ENCODE measurements at places on chromosomes 5 and 9.

DNA sequence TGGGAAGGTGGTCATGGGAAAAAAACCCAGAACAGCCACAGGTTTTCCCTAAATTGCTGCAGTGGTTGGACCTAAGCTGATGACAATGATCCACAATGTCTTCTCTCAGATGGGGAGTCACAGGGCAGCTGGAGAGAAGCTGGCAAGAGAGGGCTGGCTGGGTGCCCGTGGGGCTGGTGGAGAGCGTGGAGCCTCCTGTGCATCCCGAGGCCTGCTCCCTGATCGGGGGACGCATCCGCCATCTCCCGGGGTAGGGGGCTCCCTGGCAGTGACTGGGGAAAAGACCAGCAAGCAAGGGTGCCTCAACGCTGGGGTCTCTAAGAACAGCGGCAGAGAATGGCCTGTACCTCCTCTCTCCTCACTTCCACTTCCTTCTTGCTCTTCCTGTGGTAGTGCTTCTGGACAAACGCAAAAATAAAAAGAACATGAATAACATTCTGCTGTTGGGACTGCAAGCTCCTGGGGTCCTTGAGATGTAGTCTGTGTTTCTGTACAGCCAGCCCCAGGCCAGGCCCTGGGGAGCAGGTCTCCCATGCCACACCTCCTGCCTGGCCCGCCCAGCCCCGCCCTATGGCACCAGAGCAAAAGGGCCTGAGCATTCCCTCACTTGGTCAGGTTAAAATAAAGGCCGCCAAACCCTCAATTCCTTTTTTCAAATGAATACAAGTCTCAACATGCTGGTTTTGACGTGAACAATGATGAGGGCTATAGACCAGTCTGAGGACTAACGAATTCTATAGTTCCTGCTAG, 7.0 kb upstream of the MRNIP start:
- H3K4me1 ChIP-seq: no peaks in the 10 kb centered on the region
- DNase-seq: no peak
- H3K27me3 ChIP-seq: no peaks in the 10 kb centered on the region
- H3K4me3 ChIP-seq: no peak overlapping the region

- peaks cover 15% of the 10 kb centered on the region for H3K4me1 ChIP-seq
- H3K27ac ChIP-seq: no peak overlapping the region
- no peaks in the 10 kb centered on the region for H3K36me3 ChIP-seq
- H3K27me3 ChIP-seq: no peaks in the 10 kb centered on the region
- DNase-seq: no peak
These were observed 26.3 kb upstream of the FAT2 start for GRCh38 chr5:151617383-151617840.

DNA sequence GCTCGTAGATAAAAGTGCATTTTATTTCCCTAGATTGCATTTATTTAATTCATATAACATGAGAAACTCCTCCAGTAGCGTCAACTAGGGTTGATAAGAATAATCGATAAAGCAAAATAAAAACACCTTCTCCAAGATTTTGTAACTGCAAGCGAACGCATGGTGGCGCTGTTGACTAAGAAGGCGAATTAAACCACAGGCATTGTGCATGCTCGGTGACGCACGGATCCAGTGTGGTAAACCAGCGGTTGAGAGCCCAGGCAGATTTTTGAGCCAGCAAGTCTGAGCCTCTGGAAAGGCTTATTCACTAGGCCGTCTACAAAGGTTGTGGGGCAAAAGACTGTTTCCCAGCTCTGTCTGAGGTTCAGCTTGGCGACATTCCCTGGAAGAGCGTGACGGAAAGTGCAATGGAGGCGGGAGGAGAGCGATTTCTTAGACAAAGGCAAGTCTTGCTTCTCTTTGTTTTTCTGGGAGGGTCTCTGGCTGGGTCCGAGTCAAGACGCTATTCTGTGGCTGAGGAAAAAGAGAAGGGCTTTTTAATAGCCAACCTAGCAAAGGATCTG, at the start of gene PCDHB3:
Gene PCDHB3, plus strand, starts transcription at position 231 of the 563 bp plus-strand sequence. Its CDS starts 177 bp downstream, at position 408.
- DNase-seq: peak; percentile 45
- H3K27ac ChIP-seq: no peak within 1 kb of the TSS
- H3K27me3 ChIP-seq: no peaks in the 10 kb centered on the region
- no peaks in the 10 kb centered on the region for H3K36me3 ChIP-seq
- no peaks in the 10 kb centered on the region for H3K4me1 ChIP-seq

- H3K4me3 ChIP-seq: no peak overlapping the region
- H3K4me1 ChIP-seq: peaks cover 96% of the 10 kb centered on the region
- H3K27ac ChIP-seq: peak overlapping the region; percentile 98
- H3K36me3 ChIP-seq: no peaks in the 10 kb centered on the region
- no peak for DNase-seq
These were observed 54.8 kb downstream of the SLC22A5 start for GRCh38 chr5:132424167-132424880.

DNA sequence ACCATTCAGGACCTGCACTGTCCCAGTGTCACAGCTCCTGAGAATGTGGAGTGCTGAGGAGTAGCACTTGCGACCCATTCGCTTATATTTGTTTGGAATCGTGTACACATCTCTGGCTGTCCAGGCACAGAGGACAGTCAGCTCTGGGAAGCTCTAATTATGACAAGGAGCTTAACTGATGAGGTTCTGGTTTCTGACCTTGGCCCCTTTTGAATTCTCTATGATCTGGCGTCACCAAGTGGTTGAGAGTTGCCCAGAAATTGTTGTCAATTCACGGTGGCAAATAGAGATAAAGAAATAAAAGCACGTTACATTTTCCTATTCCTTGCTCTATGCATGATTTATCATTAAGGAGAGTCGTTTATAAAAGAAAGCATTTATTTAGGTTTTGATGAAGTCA, 34.9 kb upstream of the LECT2 start:
- no peak overlapping the region for H3K27ac ChIP-seq
- no peaks in the 10 kb centered on the region for H3K36me3 ChIP-seq
- H3K4me1 ChIP-seq: peaks cover 19% of the 10 kb centered on the region
- no peaks in the 10 kb centered on the region for H3K27me3 ChIP-seq
- no peak overlapping the region for H3K4me3 ChIP-seq
- DNase-seq: no peak

- H3K36me3 ChIP-seq: no peaks in the 10 kb centered on the region
- H3K4me3 ChIP-seq: no peak overlapping the region
- H3K27ac ChIP-seq: no peak overlapping the region
- H3K27me3 ChIP-seq: no peaks in the 10 kb centered on the region
- H3K4me1 ChIP-seq: no peaks in the 10 kb centered on the region
These were observed 84.9 kb downstream of the ZNF608 start for GRCh38 chr5:124661317-124662141.

DNA sequence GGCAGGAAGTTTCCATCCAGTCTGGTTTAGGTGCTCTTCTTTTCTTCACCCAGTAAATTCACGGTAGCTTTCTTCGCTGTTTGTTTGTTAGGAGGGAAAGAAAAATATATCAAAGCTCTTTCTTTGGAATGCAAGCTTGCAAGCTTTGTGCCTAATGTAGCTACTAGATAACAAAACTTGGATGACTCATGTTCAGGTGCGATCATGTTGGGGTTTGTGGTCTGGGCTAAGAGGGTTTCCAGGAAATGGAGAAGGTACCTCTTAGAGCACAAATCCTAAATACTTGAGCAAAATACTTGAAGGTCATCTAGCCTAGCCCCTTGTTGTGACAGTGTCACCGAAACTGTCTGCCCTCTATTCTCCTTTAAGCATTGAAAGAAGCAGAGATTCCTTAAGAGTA, 17.7 kb downstream of the SRP19 start:
- no peaks in the 10 kb centered on the region for H3K27me3 ChIP-seq
- peak; percentile 94 for DNase-seq
- H3K27ac ChIP-seq: peak overlapping the region; percentile 87
- peaks cover 9% of the 10 kb centered on the region for H3K36me3 ChIP-seq
- H3K4me3 ChIP-seq: peak overlapping the region; percentile 21
- H3K4me1 ChIP-seq: peaks cover 44% of the 10 kb centered on the region

DNA sequence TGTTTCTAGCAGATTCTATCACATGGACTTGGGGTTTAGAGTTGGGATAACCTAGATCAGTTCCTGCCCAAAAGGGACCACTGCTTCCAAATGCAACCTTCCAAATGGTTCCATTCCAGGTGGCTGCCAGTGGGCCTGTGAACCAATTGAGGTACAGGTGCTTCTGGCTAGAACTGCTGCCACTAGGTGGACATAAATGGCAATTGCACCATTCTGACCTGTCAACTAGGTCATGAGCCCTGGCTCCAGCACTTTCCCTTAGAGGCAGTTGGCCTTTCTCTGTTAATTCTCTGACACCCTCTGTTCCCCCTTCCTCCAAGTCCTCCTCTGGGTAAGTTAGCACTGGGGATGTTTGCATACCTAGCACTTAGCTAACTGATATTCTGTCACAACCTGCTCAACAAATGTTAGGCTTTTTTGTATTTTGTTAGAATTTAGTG, 16.6 kb upstream of the HEMGN start:
- peak; percentile 88 for DNase-seq
- no peaks in the 10 kb centered on the region for H3K27me3 ChIP-seq
- H3K27ac ChIP-seq: no peak overlapping the region
- no peak overlapping the region for H3K4me3 ChIP-seq
- no peaks in the 10 kb centered on the region for H3K36me3 ChIP-seq

DNA sequence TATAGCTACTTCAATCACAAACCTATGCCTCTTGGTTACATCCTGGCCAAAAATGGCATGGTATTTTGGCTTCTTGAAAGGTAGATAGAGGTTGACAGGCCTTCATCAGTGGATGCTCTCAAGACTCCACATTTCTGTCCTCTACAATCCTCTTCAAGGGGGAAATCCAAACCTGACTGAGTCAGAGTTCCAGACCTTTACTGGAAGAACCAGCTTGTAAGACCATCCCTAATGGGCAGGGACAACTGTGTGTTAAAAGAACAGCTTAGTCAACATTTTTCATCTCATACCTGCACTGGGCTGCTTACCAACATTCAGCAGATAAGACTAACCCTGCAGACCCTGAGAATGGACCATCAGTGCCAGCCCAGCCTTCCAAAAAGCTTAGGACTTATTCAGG, 155.7 kb downstream of the CDK5RAP2 start:
- H3K27ac ChIP-seq: no peak overlapping the region
- DNase-seq: no peak
- H3K36me3 ChIP-seq: peaks cover 7% of the 10 kb centered on the region

- DNase-seq: no peak
- H3K36me3 ChIP-seq: no peaks in the 10 kb centered on the region
- no peak overlapping the region for H3K4me3 ChIP-seq
- no peaks in the 10 kb centered on the region for H3K4me1 ChIP-seq
These were observed 79.0 kb downstream of the ZNF462 start for GRCh38 chr9:106941916-106942315.

DNA sequence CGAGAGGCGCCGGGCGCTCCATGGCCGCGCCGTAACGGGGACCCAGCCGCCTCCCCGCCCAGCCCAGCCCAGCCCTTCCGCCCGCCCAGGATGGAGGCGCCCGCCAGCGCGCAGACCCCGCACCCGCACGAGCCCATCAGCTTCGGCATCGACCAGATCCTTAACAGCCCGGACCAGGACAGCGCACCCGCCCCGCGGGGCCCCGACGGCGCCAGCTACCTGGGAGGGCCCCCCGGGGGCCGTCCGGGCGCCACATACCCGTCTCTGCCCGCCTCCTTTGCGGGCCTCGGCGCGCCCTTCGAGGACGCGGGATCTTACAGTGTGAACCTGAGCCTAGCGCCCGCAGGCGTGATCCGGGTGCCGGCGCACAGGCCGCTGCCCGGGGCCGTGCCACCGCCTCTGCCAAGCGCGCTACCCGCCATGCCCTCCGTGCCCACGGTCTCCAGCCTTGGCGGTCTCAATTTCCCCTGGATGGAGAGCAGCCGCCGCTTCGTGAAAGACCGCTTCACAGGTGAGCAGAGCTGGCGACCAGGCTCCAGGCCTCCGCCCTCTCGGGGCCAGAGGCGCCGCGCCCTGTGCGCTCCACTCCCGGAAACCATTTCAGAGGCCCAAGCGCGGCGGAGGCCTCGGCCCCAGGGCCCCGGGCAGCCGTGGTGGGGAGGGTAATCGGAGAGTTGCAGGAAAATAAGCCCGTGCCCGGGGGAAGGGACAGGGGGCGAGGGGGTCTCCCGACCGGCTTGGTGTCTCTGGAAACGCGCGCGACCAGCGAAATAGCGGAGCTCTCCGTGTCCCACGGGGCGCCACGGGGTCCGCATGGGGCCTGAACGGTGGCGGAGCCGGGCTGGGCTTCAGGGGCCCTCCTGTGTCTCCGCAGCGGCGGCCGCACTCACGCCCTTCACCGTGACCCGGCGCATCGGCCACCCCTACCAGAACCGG, 496 bp downstream of the TLX3 start:
- peaks cover 16% of the 10 kb centered on the region for H3K27me3 ChIP-seq
- no peaks in the 10 kb centered on the region for H3K36me3 ChIP-seq
- no peak overlapping the region for H3K4me3 ChIP-seq
- no peak for DNase-seq
- H3K27ac ChIP-seq: no peak overlapping the region
